Ecto neural progenitor cell (in vitro differentiated cells): ENCODE measurements at places on chromosomes 2 and 18.

DNA sequence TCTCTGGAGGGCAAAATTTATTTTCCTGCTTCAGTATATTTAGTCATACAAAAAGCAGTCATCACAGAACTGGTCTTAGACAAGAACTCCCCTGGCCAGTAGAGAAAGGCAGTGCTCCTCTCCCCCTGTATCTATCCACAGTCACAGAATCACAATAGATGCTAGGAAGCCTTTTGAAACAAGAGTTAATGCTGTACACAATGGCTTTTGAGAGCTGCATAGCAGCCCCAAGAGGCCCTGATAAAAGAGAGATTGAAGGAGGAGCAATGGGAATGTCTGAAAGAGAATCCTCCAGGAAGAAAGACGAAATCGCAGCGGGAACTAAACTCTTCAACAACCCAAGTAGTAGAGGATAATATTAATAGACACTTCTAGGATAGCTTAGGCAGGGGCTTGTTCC lies 330.2 kb downstream of the RBM43 start:
- DNase-seq: no peak

GRCh38 chr18:9221661-9222060 lies 85.1 kb downstream of the ANKRD12 start:
- no peak for DNase-seq

- no peak for DNase-seq
Observed at GRCh38 chr2:46333912-46334311, 36.7 kb downstream of the EPAS1 start.

- DNase-seq: no peak
Observed at GRCh38 chr2:60569680-60570111, 16.2 kb upstream of the BCL11A start.

GRCh38 chr2:136751406-136751805 lies 13.9 kb upstream of the THSD7B start:
- DNase-seq: no peak

- no peak for DNase-seq
Observed at GRCh38 chr2:189092936-189093335, 86.6 kb downstream of the COL5A2 start.

DNA sequence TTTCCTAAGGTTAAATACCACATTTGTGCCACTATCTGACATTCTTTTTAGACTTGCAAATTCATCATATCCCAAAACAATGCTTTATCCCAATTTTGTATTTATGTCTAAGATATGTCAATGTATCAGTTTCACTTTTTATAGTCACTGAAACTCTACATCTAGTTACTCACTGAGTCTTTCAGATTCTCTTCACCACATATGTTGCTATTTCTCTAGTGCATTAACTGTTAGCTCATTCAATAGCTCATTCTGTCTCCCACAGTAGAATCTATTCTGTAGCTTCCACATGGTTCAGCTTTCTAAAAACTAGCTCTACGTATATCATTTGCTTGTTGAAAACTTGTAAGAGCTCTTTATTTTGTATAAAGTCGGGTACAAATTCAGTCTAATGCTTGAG lies 1420.6 kb upstream of the NXPH2 start:
- DNase-seq: no peak

DNA sequence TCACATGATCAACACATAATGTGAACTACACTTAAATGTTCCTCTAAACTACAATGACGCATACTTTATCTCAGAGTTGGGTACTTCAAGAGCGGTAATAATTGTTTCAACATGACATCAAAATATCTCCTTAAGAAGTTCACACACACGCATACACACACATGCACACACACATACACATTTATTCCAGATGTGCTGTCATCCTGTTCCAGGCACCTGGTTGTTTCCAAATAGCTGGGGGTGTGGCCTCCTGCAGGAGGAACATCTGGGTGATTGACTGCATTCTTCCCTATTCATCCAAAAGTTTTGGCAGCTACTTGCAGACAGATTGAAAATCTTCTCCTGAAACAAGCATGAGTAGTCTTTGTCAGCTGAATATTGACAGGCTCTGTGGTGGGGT lies 37.9 kb upstream of the PIK3C3 start:
- no peak for DNase-seq

- DNase-seq: no peak
Observed at GRCh38 chr2:105852066-105852465, 107.4 kb downstream of the NCK2 start.

DNA sequence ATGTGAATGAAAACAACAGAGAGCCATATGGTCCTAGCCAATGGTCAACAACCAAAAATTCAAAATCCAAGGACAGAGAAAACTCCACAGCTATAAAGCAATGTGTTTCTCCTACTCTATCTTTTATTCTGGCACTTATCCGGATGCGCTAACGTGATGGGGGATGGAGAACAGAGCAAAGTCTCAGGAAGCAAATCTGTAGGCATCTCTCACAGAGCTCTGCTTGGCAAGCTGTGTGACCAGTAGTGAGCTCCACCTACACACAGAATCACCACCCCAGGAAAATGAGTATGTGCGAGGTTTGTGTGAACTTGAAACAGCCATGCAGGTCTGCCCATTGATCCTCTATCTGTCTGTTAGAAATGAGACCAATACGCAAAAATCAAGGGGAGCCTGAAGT lies 584.3 kb downstream of the BCL11A start:
- no peak for DNase-seq

DNA sequence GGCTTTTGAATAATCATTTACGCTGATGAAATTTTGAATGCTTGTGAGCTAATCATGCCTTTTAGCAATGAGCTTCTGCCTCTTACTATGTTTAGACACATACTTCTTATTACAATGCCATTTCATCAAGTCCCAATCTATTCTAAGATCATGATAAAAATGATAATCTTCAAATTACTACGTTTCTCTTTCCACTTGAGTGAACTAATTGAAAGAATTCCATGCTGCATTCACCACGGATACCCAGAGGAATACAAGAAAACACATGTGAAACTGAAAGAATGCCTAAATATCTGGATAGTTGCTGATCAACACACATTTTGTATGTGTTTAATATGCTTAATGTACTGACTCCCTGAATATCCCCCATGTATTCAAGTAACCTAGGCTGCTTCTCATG lies 62.3 kb downstream of the LRRTM4 start:
- no peak for DNase-seq

- DNase-seq: no peak
Observed at GRCh38 chr2:27889774-27890145, 427 bp downstream of the RBKS start.

DNA sequence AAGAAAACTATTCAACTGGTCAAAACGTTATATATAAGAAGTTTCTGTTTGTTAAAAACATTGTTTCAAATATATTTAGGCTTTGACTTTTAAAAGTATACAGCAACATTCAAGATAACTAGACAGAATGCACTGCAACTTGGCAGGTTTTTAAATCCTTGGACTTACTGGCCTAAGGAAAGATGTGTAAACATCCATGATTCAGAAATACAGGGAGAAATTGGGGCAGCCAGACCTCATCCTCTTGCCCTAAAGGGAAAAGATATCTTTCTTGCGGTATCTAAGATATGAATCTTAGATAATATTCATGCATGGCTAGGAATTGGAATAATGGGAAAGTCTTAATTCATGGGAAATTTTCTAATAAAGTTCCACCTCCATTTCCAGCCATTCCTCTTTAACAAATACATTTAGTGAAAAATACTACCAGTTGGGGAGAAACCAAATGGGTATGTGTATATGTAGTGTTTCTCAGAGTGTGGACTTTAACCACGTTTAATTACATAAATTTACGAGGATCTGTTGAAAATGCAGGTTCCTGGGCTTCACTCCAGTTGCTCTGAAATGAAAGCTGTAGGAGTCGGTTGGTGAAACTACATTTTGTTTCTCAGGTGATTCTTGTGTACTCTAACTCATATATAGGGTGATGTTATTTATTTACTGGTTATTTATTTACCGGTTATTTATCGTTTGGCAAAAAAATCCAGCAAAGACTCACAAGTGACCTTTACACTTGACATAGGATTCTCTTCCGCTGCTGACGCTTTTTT lies 587 bp upstream of the TANK start:
- DNase-seq: no peak
